ENCODE measurements at places on chromosomes 2 and 18. TPM values are rescaled to one million over a fixed set of nuclear protein-coding genes. Genes with fewer than 3 reads are reported as not detected.
A peak's percentile ranks its signal among the peaks of the same experiment; 100 is the strongest.

GRCh38 chr2:95730813-95731212 lies 139.0 kb downstream of the TRIM43 start:
- DNase-seq: no peak

ASB18 gene
- not detected for total RNA-seq

DNA sequence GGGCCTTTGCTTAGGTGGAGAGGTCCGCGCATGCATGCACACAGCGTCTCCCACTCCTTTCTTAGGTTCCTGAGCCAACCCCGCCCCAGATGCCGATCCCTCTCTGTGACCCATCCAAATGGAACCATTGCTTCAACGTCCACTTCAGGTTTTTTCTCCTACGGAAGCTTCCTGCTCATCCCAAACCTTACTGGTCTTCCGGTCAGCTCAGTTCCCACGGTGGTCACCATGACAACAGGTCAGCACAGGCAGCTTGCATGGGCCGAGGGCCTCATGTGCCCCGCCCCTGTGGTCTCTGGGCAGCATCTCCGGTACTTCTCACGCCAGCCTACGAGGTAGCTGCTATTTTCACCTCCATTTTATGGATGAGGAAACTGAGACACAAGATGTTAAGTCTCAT lies 163.7 kb downstream of the SOCS6 start:
- DNase-seq: peak; percentile 44

DNA sequence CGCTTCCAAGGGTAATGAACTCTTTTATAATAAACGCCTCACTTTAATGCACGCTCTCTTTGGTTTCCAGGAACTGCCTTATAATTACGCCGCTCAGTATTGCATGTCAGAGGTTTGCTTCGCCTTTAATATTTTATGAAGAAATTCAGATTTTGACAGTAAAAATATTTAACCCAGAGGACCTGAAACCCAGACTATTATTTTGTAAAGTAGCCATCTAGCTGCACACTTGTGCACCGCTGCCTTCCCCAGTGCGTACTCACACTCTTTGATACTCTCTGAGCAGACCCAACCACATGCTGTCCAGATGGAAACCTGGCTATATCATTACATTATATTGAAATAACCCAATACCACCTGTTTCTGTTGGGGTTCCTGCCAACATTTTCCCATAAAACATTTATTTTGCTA lies 270.1 kb downstream of the C1D start:
- DNase-seq: no peak

GRCh38 chr2:224278531-224278930 lies 123.4 kb downstream of the FAM124B start:
- DNase-seq: no peak

LCT gene
- total RNA-seq: 0.03 TPM

DNA sequence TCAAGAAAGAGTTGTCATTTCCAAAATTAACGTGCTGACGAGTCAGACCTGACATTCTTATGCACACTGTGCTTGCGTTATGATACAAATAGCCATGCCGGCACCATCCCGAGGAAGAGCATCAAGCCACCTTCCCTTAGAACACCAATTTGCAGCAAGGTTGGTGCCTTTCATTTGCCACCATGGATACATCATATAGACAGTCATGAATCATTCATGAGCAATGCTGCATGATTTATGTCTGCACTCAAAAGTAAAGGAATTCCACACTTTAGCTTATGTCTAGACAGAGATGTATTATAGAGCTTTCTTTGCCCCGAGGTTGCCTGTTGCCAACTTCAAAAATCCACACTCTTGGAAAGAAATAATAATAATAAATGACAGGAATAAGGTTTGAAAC lies 166.9 kb downstream of the VWC2L start:
- DNase-seq: no peak

DNA sequence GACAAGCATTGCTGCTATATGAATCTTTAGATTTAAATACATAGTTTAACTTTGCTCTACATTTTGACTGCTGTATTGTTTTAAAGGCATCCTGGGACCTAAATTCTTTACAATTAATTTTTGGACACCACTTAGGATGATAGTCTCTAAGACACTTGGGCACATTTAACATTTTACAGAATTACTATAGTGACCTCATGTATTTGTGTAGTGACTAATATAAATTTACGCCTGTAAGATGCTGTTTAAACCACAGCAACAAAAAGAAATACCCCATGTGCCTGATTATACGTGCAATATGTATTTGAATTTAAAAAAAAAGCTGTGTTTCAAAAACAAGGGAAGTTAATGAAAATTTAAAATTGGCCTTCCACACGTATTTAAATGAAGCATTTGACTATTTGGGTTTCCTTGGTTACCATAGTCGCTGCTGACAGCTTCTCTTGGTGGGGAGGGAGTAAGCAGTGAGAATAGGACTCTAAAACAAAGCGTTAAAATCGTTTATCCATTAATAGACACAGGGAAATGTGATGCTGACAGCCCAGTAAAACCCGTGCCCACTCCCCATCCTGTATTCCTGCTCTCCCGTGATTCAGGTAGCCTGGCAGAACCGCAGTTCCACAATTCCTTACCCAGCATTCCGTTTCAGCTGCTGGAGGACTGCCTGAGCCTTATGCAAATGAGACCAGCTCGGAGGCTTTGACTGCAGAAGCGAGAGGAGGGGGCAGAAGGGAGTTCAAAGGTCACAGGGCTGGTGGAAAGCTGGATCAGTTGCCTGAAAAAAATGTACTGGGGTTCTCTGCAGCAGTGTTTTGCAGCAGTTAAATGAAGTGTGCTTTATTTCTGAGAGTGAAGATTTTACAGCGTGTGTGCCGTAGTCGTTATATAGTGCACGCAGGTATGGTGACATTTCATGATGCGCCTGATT lies 104.3 kb downstream of the CSRNP3 start:
- peak; percentile 92 for DNase-seq

DNA sequence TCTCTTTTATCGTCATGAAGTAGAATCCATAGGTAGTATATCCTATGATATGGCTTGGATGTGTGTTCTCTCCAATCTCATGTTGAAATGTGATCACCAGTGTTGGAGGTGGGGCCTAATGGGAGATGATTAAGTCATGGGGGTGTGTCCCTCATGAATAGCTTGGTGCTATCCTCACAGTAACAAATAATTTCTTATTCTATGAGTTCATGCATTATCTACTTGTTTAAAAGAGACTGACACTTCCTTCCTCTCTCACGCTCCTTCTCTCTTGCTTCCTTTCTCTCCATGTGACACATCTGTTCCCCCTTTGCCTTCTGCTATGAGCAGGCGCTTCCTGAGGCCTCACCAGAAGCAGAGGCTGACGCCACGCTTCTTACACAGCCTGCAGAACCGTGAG lies 165.6 kb downstream of the MREG start:
- DNase-seq: no peak

- DNase-seq: no peak
Observed at GRCh38 chr2:54464341-54464740, 8.2 kb downstream of the SPTBN1 start.

GRCh38 chr2:118185210-118186109 lies 97.2 kb downstream of the INSIG2 start:
- peak; percentile 77 for DNase-seq

DNA sequence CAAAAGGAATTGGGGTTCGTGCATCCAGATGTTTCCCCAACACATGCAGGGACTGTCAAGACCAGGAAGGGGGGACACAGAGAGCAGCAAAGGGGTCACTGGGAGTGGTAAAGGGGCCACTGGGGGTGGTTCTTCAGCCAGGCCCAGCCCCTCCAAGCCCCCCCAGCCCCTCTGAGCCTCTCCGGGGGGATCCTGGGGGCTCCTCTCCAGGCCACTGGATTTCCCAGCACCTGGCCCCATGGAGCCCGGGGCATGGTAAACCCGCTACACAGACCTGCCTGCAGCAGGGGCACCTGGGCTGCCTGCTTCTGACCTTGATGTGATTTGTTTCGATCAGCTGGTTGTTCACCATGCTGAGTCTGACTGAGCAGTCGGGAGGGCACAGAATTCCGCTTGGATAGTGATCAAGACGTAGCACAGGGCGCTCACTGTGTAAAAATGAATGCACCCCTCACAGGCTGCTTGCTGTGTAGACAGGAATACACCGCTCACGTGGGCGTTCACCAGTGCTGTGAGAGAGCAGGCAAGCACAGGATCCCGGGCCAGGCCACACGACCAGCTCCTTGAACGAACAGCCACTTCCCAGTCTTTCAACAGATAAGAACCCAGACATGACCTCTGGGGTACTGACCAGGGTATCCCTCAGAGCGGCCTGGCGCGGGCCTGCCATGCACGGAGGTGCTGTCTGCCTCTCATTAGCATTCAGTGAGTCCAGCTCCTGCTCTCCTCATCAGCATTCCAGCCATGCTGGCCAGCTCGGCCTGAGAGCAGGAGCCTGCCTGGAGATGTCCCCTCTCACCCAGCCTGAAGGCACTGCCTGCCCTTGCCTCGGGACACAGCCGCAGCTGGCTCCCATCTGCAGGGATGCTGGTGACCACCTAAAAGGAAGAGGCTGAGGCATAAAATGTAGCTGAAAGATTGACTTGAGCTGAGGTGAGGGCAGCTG lies 73.3 kb upstream of the OTOS start:
- DNase-seq: no peak

DNA sequence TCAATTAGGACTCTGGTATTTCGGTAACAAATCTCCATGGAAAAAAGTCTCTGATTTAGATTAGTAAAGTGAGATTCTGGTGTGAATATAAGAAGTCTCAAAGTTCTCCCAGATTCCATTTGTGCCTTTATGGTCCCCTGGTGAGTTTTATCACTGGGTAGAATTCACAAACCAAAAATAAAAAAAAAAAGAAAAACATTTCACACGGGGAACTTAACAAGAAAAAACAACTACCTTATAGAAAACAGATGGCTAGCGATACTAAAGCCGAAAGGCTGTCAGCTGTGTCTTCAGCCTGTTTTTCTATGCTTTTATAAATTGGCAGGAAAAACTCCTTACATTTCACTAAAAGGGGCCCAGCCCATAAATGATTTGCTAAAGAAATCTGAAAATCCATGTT lies 50.6 kb downstream of the COL5A2 start:
- no peak for DNase-seq

DNA sequence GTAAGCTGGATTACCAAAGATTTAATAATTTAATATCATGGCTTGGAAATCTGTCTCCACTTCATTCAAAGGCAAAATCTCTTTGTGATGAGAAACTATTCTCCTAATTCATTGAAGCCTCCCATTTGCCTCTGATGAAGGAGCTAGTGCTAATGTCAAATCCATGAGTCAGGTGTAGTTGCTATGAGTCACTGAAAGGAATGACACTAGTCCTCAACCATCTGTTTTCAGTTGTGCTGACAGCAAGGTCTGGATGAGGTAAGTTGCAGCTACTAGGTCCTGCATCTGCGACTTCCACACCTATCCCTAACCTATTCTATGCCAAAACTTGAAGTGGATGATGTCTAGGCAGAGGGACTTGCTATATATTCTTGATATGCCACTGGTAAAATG lies 324.0 kb upstream of the UBE2E3 start:
- no peak for DNase-seq

DNA sequence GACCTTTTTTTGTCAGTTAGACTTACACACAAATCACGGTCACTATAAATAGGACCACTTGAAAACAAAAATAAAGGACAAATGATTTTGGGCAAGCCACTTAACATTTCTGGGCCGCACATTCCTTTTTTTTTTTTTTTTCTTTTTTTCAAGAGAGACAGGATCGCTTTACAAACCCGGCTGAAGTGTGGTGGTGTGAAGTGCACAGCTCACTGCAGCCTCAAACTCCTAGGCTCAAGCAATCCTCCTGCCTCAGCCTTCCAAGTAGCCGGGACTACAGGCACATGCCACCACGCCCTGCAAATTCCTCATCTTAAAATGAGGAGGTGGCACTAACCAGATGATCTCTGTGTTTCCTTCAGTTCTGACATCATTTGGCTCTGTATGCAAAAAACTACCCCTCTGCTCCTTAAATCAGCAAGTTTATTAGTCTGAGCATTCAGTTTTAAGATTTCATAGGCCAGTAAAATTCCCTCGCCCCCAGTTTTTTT lies 28.3 kb upstream of the MRO start:
- DNase-seq: no peak

SCN9A gene
- total RNA-seq: 1.1 TPM

GRCh38 chr2:122094557-122094956 lies 339.1 kb downstream of the TSN start:
- no peak for DNase-seq

GRCh38 chr2:101356521-101356920 lies 30.8 kb downstream of the CREG2 start:
- no peak for DNase-seq

DNA sequence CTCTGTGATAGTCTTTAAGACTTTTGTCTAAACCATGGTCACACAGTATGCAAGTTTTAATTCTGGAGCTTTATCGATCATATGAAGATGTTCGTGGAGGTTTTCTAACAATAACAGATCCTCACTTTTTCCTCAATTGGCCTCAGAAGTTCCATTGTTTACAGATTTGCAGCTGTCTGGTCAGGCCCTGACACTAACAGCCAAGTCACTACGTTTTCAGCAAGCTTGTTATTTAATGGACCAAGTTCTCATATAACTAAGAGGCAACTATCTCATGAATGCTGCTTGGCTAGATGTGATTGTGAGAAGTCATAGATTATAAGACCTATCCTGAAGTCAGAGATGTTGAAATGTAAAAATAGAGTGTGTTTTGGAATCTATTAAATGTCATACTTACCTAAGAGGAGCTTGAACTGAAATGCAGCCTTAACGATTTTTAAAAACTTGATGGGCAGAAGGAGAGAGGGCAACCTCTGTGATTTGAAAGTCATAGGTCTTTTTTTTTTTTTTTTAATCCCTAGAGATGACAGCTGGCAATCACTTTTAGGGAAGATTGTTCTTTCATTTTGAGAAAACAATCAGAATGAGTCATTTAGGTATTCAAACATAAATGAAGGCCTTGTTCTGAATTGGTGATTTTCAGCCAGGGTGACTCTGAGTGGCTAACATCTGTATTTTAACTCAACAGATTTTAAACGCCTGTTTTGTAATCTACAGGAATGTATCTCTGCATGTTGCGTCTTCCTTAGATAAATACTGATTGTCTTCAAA lies 48.4 kb upstream of the NEMP2 start:
- DNase-seq: no peak

ADAM23 gene
- total RNA-seq: 17.2 TPM

- no peak for DNase-seq
Observed at GRCh38 chr2:33392366-33392765, 84.1 kb upstream of the RASGRP3 start.

LIPG gene
- total RNA-seq: 13.2 TPM

- no peak for DNase-seq
Observed at GRCh38 chr2:138559641-138560040, 58.1 kb downstream of the SPOPL start.

DNA sequence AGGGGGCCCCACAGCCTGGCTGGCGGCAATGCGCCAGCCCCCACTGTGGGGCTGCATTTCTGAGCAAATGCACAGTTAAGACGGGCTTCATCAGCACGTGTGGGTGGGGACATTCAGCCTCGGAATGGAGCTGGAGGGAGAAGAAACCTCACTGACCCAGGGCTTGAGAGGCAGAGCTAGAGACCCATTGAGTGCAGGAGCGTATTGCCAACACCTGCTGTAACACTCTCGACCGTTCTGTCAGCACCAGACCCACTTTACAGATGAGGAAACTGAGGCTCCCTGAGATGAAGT lies 200.9 kb upstream of the RAB6C start:
- no peak for DNase-seq

GRCh38 chr2:74548900-74549826 lies 4.6 kb downstream of the LOXL3 start:
- peak; percentile 85 for DNase-seq
